NCI-H2029 treated with DMSO at 0.1 percent for 48 hours (cell line): ENCODE measurements at places on chromosomes 6 and 20.

DNA sequence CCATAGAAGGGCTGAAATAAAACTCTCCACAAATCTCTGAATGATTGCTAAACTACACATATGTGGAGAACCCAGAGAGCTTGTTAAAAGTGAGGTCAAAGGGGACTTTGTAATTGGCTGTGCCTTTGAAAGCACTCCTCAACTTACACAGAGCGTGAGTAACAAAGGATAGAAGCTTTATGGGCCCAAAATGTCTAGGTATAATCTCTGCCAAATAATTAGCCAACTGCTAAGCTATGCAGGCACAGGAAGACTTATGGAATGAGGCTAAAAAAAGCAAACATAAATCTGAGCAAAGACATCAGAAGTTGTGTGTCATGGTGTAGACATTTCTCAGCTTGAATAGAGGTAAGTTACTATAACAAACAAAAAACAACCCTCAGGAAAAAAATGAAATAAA lies 23.3 kb upstream of the UST start:
- no peak for DNase-seq

- DNase-seq: no peak
Observed at GRCh38 chr6:28589234-28589956, 63.7 kb downstream of the GPX5 start.

GRCh38 chr6:113529196-113529595 lies 327.9 kb upstream of the MARCKS start:
- DNase-seq: no peak

DNA sequence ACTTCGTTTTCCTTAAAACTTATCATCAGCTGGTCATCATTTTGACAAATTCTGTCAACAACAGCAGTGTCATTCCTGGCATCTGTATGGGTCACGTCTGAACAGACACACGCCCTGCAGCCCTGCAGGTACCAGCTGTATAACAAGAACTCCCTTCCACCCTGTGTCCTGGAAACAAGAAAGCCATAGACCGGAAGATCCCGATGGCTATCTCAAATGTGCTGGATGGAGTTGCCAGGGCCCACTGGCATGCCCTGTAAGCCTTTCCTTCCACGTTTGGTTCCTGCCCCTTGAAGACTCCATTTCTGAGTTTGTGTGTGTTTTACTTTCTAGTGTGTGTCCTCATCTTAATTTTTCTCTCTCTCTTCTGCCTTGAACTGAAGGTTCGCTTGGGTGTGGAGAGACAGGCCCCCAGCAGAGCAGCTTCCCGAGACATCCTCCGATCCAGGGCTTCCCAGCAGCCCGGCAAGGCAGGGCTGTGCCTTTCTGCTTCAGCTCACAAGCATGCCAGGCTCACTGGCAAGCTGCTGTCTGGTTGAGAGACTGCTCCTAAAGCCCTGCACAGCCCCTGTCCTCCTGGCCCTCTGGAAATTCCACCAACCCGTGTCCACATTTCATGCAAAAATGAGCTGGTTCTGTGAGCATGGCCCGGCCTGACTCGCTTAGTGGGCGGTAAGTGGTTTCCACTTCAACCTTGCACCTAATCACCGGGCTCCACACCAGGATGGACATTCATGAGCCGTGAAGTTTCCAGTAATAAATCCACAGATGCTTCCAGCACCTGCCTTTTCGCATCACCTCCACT lies 8.7 kb downstream of the GFRA4 start:
- no peak for DNase-seq

GRCh38 chr6:99306341-99306740 lies 43.1 kb downstream of the FAXC start:
- DNase-seq: no peak

GRCh38 chr6:109644131-109644530 lies 46.9 kb downstream of the AK9 start:
- no peak for DNase-seq

GRCh38 chr6:136656121-136656520 lies 105.9 kb upstream of the MAP7 start:
- DNase-seq: no peak
